Motor neuron (in vitro differentiated cells): ENCODE measurements at places on chromosomes 3 and 15.

DNA sequence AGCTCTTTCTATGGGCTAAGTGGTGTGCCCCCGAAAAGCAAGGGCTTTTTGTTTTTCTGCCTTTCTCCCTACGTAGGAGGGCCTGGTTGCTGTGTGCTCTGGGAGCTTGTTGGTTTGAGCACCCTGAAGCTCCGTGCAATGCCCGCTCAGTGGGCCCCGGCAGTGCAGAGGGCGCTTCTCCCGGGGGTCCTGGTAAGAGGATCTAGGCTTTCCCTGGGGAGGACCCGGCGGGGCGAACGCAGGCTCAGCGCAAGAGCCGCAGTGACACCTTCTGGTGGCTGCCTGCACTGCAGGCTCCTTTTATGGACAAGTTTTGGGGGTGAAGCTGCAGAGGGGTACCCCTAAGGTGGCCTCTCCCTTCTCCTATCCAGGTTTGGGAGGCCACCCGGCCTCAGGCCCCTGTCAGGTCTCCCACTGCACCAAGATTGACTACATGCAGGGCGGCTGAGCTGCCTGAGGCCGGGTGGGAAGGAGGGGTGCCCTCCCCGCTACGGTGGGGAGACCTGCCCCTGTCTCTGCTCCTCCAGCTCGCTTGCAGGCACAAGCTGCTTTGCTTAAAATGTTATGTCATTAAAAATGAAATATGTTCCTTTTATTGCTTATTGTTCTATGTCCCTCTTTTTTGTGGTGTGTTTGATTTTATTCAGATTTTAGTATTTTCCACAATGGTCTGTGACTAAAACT is 387.9 kb downstream of the GABRG3 start:
- ATAC-seq = no peak

- no peak for ATAC-seq
These were observed 51.7 kb downstream of the CNTN3 start for GRCh38 chr3:74562558-74563269.

GRCh38 chr15:25249236-25250010 is 189.4 kb downstream of the UBE3A start:
- no peak for ATAC-seq

- no peak for ATAC-seq
These were observed 188.4 kb upstream of the THRB start for GRCh38 chr3:24683090-24683489.

DNA sequence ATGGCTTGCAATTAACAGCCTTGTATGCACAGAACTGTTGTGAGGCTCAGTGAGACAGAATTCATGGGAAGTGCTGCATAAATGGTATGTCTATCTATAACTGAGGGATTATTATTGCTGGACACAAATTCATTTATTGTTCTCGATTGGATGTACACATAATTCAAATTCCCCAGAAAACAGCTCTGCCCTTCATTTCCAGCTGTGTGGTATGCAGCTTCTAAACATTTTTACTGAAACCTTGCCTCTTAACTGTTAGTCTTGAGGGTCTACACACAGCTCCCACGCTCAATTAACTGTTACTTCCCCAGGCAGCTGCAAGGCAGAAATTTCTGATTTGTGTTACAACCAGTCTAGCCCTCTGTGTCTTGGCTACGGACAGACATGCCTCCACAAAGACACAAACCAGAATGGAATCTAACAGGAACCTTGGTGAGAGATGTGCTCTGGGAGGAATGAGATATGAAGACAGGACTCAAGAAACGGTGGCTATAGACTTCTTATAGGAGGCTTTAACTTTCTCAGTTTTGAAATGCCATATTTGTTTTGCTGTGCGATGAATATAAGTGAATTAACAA is 139.7 kb upstream of the TBL1XR1 start:
- ATAC-seq = no peak

DNA sequence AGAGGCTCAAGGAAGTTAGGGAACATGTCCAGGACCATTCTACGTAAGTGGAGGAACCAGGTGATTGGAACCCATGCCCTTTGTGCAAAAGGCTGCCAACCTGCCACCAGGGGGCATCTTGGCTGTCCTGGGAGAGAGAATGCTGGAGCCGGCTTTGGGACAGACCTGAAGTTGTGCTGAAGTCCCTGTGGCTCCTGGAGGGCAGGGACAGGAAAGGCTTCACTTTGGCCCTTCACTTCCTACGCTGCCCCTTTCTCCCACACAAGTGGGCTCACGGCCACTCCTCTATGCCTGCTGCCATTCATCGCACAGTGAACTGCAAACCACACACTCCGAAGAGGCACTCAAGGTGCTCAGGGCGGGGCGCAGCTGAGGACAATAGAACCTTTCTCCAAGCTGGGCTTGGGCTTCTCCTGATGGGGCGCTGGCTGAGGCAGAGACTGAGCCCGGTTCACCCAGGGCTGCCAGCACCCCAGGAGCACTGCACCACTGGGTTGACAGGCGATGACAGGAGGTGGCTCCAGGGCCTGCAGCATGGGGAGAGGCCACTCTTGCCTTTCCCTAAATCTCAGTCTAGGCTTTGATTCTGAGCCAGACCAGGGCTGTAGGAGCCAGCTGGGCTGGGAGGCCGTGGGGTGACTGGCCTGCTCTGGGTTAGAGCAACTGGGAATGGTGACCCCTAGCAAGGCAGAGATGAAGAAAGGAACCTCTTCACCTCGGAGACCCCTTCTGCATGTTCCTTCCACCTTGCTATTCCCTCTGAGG is 8.4 kb downstream of the SHF start:
- ATAC-seq = peak; percentile 68
